NCI-H2029 (cell line): ENCODE measurements at places on chromosomes 7 and 10.

GRCh38 chr10:125102246-125102645 is 58.1 kb downstream of the CTBP2 start:
- no peak for DNase-seq

- no peak for DNase-seq
Measured at GRCh38 chr7:48183965-48184364, 12.7 kb downstream of the ABCA13 start.

GRCh38 chr10:122847782-122848604 is 2.3 kb upstream of the CUZD1 start:
- DNase-seq, result peak; percentile 82

GRCh38 chr10:98485959-98486358 is 39.2 kb upstream of the HPS1 start:
- DNase-seq, result no peak

DNA sequence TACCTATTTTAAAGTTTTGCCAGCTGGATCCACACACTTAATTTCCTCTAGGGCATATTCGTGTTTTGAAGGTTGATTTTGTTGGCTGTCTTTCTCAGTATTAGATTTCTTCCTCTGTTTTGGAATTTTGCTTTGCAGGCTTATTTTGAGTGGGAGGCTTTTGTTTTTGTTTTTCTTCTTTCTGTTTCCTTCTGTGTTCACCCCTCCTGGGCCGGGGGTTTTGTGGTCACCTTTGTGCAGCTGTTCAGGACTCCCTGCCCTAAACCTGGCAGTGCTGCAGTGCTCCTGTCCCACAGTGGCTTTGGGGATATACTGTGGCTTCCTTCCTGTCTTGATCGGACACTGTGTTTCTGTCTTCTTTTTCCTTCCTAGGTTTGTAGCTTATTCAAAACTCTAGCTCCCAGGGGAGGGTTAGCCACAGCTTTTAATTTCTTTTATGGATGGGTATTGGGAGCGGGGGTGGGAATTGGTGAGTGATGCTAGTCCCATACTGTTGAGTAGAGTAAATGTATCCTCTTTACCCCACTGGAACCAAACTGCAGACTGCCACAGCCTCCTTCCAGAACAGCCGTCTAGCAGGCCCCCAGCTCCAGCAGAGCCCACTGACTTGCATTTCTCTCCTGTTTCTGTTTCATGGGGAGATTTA is 228.7 kb upstream of the FZD8 start:
- no peak for DNase-seq

DNA sequence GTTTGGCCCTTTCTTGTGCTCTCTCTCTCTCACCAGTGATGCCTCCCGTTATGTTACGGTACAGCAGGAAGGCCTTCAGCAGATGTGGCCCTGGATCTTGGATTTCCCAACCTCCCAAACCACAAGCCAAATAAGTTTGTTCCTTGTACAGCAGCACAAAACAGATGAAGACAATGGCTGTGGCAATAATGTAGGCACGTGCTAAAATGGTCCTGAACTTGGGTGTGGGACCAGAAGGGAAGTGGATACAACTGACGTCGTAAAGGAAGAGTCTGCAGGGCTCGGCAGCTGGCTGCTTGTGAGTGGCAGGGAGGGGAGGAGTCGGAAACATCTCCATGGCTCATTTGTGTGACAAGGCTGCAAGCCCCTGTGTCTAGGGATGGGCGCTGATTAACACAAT is 26.8 kb downstream of the PROSER2 start:
- DNase-seq, result no peak

- no peak for DNase-seq
Measured at GRCh38 chr10:28111712-28112111, 112.8 kb upstream of the ODAD2 start.

DNA sequence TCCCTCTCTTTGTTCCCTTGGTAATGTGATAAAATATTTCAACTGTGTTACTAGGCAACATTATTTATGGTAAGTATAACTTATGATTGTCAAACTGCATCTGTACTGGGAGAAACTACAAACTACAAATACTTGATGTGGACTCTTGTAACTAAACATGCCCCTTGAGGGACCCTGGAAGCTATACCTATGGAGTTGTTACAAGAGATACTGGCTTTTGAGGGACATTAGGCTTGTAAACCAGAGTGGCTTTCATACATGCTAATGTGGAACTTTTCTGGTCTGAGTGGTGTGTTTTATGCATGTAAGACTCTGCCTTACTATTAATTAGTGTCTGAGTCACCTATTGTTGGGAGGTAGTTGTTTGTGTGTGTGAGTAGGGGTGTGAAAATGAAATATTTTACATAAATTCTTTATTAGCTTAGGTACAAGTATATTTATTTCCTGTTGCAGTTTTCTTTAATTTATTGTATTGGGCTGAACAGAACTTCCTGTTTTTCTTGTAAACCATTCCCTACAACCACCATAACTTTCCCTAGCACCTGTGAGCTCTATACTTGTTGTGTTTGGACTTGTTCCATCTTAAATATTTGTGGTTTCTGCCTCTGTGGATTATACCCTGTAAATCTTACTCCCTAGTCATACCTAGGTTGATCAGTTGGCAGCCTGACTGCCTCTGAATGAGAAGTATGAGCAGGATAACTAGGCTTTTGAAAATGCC is 49.8 kb downstream of the STK31 start:
- DNase-seq, result peak; percentile 58

DNA sequence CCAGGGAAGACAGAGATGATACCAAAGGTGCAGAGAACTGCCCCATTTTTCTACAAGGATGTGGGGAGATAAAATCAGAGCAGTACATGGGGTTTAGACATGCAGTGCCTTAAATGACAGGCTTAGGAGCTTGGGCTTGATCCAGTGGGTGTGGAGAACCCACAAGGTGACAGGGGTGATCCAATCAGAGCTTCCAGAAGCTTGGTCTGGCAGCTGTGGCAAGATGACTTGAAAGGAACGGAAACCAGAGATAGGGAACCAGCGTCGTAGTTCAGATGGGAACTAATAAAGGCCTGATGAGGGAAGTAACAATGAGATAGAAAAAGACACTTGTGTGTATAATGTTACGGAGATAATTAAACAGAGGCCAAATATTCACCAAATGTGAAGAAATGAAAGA is 80.7 kb downstream of the SLC37A3 start:
- DNase-seq, result no peak

DNA sequence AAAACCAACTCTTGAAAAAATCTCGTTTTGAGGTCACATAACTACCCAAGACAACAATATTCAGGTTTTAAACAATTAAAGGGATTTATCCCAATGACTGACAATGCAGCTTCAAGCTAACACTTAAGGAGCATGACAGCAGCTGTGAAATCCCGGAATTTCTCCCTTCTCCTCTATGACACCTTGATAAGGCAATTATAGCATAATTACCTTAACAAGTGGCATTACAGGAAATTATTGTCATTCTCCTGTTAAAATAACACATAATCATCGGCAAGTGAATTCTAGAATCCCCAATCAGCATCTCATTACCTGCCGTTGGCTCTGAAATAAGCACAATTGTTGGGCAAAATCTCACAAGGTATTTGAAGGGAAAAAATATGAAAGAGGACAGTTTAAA is 417.0 kb upstream of the PFKP start:
- no peak for DNase-seq

DNA sequence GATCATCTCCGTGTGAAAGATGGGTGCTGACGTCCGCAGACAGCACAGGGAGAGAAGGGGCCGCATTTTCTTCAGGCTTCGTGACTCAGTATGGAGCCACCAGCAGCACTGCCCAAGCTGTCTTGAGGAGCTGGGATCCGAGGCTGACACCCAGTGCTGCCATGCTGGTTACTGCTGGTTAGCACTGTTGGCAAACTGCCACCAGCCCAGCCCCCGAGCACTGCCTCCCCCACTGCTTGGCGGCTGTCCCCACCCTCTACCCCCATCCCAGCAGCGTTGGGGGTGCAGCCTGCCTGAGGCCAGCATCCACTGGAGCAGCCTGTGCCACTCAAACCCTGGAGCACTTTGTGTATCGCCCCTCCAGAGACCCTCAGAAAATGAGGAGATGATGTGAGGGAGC is 35.8 kb upstream of the EN2 start:
- no peak for DNase-seq

GRCh38 chr10:77289790-77290189 is 347.8 kb downstream of the KCNMA1 start:
- no peak for DNase-seq

GRCh38 chr7:33661430-33662160 is 243.7 kb upstream of the BMPER start:
- DNase-seq, result no peak

GRCh38 chr7:27132214-27132613 is 1.7 kb upstream of the HOXA4 start:
- no peak for DNase-seq

DNA sequence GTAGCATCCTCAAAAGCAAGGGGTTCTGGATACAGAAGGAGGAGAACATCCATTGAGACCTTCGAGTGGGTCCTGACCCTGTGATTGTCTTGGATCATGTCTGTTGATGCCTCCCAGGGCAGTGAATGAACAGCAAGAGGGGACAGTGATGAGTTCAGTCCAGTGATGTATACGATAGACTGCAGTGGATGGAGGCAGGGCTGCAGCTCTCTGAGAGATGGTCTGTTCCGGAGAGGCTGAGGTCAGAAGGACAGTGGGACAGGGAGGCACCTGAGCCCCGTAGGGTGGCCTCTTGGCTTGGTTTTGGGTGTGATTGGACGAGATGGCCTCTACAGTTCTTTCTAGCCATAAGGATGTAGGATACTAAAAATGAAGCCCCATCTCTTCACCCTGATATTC is 280.4 kb downstream of the CAMK1D start:
- no peak for DNase-seq

DNA sequence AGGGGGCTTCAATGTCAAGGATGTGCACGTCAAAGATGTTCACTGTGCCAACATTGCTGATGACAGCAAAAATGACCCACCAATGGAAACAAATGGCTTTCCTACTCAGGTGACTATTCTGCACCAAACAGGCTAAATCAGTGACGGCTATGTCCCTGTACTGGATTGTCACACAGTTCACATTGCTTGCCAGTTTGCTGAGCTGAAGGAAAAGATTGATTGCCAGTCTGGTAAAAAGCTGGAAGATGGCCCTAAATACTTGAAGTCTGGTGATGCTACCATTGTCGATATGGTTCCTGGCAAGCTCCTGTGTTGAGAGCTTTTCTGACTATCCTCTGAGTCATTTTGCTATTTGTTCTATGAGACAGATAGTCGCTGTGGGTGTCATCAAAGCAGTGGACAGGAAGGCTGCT is 202.2 kb upstream of the ETV1 start:
- DNase-seq, result no peak

DNA sequence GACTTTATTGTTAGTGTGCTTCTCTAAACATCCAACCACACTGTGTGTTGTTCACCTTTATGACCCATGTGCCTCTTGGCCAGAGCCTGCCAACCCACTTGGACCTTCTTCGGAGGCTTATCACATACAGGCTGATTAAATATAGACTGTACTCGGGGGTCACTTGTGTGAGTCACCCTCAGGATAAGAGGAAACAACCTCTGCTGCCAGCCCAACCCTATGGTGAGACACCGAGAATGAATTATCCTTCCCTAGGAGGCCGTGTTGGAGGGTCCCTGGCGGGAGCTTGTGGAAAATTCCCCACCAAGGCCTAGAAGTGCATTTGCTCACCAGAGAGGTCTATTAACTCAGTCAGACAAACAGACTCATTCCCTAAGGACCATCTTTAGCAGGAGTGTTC is 63.0 kb downstream of the FAS start:
- DNase-seq, result no peak

GRCh38 chr10:121128164-121128563 is 277.0 kb downstream of the WDR11 start:
- no peak for DNase-seq

- DNase-seq, result no peak
Measured at GRCh38 chr10:5594271-5595049, 69.7 kb downstream of the CALML3 start.

GRCh38 chr10:68501691-68502090 is 25.6 kb downstream of the SLC25A16 start:
- no peak for DNase-seq

DNA sequence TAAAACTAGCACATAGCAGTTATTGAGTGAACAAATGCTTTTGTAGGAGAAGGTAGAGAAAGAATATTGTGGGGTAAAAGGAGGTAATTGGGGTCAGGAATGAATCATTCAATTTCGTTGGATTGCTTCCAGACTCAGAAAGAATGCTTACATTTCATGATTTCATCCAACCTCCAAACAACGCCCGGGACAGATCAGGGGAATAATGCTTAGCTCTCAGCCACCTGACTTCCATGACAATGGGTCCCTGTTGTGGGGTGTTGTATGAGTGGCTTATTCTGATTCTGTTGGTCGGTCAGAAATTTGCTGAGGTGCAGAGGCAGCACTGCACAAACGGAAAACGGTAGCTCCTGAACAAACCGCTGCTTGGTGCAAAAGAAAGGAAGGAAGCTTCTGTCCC is 24.0 kb upstream of the INPP5F start:
- DNase-seq, result no peak

- DNase-seq, result no peak
Measured at GRCh38 chr7:73610105-73610504, 14.2 kb downstream of the MLXIPL start.

- no peak for DNase-seq
Measured at GRCh38 chr10:69847883-69848282, 46.2 kb downstream of the COL13A1 start.

DNA sequence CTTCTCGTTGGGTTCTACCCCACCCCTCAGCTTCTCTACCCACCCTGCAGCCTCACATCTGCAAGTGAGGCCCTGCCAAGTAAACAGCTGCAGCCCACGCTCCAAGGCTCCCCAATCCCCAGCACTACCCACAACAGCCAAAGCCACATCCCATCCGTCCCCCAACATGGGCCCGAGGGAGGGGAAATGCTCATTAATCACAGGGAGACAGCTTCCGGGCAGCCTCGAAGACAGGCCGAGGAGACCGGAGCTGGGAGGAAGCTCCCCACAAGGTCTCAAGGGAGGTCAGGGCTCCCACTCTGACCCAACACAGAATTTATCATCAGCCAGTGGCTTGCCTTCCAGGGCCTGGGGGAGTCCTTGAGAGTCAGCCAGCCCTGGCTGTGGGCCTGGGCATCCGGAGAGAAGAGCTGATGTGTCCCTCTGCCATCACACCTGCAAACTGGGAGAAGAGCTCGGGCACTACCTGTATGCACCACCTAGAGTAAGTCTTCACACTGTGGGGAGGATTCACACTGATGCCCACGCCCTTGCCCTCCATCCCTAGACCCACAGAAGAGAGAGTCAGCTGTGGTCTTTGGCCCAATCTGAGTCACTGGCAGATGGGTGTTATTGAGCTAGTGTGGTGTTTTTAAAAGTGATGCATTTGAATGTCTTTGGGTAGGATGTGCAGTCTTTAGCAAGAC is 115.5 kb upstream of the ZMIZ1 start:
- DNase-seq, result no peak

DNA sequence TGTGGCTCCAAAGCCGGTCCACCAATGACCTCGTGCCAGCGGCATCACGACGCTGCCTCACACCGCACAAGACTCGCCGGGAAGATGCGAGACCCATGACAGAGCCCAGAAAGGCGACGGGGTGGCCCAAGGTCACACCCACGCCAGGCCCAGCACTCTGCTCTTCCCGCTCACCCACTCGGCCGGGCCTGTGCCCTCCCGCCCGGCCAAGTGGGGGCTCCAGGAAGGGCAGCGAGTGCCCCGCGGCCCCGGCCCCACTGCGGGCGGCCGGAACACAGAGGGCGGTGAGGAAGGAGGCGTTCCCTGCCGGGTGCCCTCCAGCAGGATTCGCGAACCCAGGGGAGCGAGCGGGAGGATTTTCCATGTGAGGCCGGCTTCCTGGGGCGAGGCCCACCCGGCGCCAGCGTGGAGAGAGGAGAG is 56.3 kb downstream of the PDGFA start:
- no peak for DNase-seq
